ENCODE measurements at places on chromosomes 4 and X.
A peak's percentile ranks its signal among the peaks of the same experiment; 100 is the strongest.

GRCh38 chrX:68087526-68087925 lies 345.8 kb downstream of the OPHN1 start:
- DNase-seq = no peak

- no peak for DNase-seq
Measured at GRCh38 chr4:111676533-111676932, 468.7 kb upstream of the FAM241A start.

DNA sequence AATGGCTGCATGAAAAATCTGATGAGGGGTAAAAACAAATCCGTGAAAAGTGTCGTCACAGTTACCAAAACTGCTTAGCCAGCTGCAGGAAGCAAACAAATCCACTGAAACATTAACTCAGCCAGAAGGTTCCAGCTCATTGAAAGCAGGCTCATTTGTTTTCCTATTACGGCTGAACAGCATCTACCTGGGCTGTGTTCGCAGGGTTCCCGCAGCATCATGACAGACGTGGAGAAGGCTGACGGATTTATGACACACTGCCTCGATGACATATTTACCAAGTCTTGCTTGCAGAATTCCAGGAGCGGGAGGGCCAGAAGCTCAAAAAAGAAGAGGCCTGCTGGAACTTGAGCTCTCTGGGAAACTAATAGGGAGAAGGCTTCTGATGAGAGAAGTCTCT lies 781.1 kb downstream of the RAB28 start:
- DNase-seq = no peak

DNA sequence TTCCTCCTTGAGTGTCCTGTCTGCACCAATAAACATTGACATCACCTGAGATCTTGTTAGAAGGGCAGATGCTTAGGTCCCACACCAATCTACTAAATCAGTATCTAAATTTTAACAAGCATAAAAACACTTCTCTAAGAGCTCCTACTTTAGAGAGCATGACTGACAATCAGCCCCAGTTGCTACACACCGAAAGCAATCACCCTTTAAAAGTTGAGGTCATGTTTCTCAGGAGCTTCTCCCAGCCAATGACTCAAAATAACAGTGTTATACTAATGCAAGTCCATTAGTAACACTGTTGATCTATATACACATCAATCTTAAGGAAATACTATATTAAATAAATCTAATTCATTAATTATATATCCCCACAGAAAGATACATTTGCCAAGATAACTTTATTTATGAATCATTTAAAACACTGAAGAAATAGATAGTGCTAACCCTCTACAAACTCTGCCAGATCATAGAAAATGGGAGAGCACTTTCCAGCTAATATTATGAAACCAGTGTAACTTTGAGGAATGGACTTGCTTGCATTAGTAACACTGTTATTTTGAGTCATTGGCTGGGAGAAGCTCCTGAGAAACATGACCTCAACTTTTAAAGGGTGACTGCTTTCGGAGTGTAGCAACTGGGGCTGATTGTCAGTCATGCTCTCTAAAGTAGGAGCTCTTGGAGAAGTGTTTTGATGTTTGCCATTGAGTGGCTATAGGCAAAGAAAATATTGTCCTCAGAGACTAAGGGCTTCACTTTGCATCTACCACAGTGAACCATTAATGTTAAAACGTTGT lies 109.8 kb upstream of the HDX start:
- no peak for DNase-seq

- DNase-seq = no peak
Measured at GRCh38 chrX:130179579-130180215, 7.9 kb downstream of the RAB33A start.

DNA sequence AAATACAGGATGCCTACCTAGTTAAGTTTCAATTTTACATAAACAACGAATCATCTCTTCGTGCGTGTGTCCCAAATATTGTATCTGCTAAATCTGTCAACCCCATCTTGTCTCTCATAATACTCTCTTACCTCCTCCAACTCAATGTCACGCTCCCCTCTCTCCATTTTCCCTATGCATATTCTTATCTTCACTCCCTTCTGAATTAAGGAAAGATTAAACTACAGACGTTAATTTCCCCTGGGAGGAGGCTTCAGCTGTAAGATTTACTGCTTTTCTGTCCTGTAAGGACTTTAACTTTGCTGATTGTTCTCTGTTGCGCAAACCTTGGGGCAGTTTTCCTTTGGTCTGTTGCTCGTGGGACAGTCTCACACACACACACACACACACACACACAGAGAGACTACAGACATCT lies 455 bp upstream of the ABCB7 start:
- DNase-seq = no peak

GRCh38 chr4:48596336-48596735 lies 106.3 kb downstream of the ZAR1 start:
- DNase-seq = no peak

DNA sequence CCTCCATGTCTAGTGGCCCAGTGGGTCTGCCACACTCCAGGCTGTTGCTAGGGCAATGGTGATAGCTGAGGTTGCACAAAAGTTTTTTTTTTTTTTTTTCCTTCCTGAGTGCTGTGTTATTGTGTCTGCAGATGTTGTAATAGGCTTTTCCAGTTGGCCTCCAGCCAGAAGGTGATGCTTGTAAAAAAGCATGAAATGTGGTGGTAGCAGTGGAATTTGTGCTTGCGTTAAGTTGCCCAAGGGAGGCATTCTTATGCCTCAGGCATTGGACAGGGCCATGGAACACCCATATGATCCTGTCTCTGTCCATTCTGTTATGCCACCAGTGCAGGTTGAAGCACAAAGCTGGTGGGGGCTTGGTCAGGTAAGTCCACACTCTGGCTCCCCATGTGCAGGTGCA lies 660.5 kb upstream of the SPANXN1 start:
- DNase-seq = no peak

- no peak for DNase-seq
Measured at GRCh38 chr4:76984788-76985211, 35.2 kb downstream of the SEPTIN11 start.

- no peak for DNase-seq
Measured at GRCh38 chrX:123570011-123570590, 162.8 kb downstream of the THOC2 start.

DNA sequence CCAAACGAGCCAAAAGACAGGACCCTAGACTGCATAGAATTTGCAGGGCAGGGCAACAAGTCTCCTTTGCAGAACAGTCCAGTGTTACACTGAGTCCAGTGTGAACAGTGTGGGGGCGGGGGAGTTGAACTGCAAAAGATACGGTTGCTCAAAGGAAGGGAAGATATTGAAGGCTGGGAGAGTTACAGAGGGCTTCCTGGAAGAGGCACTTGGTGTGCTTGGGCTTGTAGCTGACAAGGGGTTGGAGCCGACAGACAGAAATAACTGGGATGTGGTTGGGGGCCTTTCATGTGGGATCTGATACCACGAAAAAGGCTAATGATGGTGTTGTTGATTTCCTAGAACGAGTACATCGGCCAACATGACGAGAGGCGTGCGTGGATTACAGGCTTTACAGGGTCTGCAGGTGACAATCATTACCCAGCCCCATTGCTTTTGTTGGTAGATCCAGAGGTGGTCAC lies 6.1 kb downstream of the XPNPEP2 start:
- no peak for DNase-seq

GRCh38 chrX:12240491-12240890 lies 102.2 kb downstream of the FRMPD4 start:
- no peak for DNase-seq

DNA sequence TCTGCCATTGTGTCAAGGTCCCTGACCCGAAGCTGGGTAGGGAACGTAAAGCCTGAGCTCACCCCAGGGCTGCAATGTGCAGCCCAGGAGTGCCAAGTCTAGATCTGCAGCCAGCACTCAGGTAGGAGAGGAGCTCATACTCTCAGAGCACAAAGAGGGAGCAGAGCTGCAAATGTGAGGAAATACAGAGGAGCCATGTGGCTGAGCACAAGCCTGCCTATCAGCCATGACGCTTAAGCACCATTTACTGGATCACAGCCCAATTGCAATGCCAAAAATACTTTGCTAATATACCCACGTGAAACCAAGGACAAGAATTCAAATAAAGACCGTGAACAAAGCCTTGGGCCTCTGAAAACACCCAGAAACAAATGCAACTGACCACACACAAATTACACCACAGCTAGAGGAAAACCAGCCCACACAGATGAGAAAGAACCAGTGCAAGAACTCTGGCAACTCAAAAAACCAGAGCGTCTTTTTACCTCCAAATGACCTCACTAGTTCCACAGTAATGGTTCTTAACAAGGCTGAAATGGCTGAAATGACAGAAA lies 69.0 kb upstream of the HPF1 start:
- no peak for DNase-seq

DNA sequence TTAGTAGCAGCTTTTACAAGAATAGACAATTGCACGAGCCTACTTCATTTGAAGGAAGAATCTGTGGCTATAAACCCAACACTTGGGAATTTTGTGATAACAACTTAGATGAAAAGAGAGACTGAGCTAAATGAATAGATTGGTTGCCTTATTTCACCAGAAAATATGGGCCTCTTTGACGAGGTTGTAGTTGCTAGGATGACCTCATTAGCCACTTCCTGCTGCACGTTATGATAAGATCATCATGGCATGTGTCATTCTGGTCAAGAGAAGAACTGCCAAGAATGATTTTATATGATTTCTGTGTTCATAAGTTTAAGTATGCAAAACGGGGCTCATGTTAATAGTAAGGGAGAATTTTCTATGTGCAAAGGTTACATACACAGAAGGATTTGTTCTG lies 321.9 kb upstream of the GIMD1 start:
- DNase-seq = no peak

DNA sequence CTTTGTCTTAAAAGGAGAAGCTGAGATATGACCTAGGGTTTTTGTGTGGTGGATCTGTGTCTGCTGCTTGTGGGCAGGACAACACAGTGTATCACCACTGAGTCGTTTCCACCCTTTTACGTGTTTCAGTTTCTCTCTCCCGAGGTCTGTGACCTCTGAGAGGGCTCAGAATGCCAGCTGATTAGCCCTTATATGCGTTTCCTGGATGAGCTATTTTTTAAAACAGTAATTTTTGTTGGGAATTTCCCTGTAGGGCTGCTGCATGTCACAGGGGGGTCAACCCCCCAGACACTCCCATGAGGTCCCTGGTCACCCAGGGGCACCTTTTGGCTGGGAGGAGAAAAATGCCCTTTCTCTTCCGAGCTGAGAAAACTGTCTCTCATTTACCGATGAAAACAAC lies 170.4 kb upstream of the CASK start:
- DNase-seq = no peak

DNA sequence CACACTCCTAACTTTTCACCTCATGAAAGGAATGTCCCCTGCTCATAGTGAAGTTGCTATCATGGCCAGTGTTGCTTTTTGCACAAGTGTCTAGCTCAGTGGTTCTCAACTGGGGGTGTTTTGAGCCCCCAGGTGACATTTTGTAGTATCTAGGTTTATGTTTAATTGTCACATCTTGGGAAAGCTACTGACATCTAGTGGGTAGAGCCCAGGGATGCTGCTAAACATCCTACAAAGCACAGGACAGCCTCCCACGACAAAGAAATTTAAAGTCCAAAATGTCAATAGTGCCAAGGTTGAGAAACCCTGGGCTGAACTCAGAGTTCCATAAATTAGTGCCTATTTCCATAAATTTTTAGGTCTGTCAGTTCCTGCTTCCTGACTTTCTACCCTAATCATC lies 70.7 kb upstream of the HCCS start:
- DNase-seq = no peak

DNA sequence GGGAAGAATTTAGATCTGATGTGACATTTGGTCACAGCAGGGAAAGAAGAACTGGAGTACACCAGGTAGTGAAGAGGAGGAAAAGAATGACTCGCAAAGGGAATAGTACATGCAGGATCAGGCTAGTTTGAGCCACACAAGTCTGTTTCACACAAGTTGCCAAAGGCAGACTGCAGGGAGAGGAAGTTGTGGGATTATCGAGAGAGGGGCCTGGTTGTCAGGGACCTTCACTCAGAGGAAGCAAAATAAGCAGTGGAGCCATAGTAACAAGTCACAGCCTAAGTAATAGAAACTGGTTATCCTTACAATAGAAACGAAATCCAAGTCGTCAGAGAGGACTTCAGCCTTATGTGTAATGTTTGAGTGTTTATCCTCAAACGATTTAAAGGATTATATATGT lies 316.7 kb upstream of the HTR2C start:
- DNase-seq = no peak

- no peak for DNase-seq
Measured at GRCh38 chrX:40314070-40314469, 216.3 kb upstream of the BCOR start.

GRCh38 chrX:40154853-40155588 lies 57.3 kb upstream of the BCOR start:
- peak; percentile 59 for DNase-seq

DNA sequence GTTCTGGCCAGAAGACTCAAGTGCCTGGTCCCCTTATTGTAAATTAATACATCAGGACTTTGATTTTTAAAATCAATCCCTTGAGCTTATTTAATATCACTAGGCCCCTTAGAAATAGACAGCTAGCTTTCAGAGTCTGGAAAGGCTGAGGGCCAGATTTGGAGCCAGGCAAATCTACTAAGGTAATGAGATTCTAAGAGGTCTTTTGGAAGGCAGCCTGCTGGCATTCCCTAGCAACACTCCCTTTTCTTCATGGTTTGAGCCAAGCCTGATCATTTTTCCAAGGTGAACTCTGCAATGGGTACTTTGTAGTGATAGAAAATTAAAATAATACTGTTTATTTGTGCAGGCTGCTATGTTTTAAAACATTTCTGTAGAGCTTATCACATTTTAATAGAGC lies 378.5 kb downstream of the FAT4 start:
- no peak for DNase-seq

DNA sequence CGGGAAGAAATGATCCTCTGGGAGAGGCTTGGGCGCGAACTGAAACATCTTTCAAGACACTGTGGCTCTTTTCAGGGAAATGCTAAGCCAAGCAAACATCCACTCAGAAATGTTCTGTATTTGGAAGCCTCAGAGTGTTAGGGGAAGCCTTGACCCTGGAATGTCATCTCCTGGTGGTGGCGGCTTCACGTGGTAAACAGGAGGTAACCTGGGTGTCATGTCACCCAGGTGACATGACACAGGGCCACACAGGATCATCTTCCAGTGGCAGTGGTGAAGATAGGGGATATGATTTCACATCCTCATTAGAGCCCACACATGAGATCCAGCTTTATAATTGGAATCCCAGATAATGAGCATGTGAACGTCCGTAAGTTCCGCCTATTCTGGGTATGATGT lies 140.0 kb downstream of the TBL1X start:
- no peak for DNase-seq

DNA sequence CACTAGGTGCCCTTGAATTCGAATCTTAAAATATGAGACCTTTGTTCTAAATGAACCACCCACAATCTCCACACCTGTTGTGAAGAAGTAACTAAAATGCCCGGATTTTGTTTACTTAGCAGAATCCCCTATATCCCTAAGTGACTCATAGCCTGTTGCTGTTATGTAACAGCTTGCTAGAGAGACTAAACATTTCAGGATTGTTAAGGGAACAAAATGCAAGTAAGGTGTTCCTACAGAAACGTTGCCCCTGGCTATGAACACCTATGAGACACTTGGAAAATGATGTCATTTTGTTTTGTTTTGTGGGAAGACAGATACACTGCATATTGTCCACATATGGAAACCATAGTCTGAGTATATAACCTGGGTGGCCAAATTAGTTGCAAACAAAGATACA lies 24.2 kb upstream of the MXRA5 start:
- DNase-seq = no peak
